ENCODE measurements at places on chromosomes 1 and 21. TPM values are rescaled to one million over a fixed set of nuclear protein-coding genes. Genes with fewer than 3 reads are reported as not detected.

DNA sequence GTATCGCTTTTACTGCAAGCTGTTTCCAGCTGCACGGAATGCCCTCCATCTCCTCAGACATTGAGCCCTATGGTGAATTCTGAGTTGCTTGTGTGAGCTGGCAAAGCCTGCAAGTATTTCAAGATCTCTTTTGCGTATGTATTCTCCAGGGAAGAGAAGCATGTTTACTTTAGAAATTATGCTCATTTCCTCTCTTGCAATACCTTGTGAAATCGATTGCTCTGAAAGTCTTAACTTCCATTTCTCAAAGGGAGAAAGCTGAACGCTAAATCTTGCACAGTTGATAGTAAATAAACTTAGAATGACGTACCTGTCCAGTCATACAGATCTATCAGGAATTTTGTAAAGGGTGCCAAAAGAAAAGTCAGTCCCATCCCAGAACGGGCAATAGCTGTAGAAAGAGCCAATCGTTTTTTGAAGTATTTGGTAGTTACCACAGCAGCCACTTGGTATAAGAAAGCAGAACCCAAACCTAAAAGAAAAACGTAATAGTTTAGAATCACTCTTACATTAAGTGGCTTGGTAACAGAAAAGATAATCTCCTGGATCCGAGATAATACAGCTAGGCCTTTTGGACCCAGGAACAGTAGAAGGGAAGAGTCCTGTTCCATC, 10.0 kb downstream of the SLC16A4 start:
- no peak overlapping the region for H3K4me3 ChIP-seq
- peaks cover 9% of the 10 kb centered on the region for H3K4me1 ChIP-seq
- H3K27ac ChIP-seq = no peak overlapping the region
- H3K36me3 ChIP-seq = peaks cover 9% of the 10 kb centered on the region

DNA sequence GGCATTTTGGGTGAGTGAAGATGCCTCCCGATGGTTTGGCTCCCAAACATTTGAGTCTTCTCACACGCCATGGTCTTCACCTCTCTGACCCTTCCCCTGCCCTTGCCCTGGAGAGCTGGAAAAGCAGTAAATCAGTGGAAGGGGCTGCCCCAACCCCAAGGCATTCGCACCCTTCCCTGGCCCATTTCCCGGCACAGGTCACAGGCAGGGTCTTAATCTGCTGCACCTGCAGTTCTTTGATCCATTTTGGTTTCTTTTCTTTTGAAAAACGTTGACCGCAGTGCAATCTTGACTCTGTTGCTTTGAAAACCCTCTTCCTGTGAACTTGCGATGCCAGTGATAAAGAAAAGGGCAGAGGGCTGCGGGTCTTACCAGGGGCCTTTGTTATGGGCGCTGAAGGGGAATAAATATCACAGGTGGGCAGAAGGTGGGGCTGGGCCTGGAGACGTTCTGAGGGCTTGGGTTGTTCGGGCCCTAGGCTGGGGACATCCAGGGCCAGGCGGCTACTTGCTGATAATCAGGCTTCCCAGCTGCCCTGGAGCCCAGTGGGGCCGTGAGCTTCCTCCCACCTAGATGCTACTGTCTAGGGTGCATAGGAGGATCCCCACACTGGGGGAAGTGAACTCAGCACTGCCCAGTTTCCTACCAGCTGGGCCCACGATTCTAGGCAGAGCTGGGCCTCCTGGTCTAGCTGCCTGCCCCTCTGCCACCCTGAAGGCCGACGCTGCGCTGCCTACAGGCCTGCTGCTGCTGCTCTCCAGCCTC, 38.6 kb upstream of the EPS8L3 start:
- no peaks in the 10 kb centered on the region for H3K36me3 ChIP-seq
- DNase-seq = no peak
- no peak overlapping the region for H3K27ac ChIP-seq
- no peaks in the 10 kb centered on the region for H3K27me3 ChIP-seq
- H3K4me3 ChIP-seq = no peak overlapping the region
- H3K4me1 ChIP-seq = peaks cover 8% of the 10 kb centered on the region

DNA sequence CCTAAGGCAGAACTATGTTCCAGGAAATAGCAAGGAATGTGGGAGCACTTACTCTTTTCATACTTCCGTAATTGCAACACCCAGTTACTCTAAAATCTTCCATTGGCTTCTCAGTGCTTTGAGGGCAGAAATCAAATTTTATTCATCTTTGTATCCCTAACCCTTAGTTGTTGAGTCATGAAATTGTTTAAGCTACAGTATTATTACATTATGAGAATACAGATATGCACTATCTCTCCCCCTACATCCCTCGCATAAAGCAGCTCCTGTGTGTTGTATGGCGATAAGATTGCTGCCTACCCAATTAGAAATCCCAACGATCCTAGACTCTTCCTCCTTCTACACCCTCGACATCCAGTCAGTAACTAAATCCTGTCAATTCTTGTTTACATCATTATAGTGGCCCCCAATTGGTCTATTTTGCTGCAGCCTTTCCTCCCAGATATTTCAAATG, 2.6 kb downstream of the AIDA start:
- no peaks in the 10 kb centered on the region for H3K36me3 ChIP-seq
- H3K27me3 ChIP-seq = no peaks in the 10 kb centered on the region
- no peak overlapping the region for H3K4me3 ChIP-seq

TPRG1L gene
- total RNA-seq = 13.7 TPM

C1orf141 gene
- not detected for total RNA-seq
